Caki2 (cell line): ENCODE measurements at places on chromosomes 1 and 21.

DNA sequence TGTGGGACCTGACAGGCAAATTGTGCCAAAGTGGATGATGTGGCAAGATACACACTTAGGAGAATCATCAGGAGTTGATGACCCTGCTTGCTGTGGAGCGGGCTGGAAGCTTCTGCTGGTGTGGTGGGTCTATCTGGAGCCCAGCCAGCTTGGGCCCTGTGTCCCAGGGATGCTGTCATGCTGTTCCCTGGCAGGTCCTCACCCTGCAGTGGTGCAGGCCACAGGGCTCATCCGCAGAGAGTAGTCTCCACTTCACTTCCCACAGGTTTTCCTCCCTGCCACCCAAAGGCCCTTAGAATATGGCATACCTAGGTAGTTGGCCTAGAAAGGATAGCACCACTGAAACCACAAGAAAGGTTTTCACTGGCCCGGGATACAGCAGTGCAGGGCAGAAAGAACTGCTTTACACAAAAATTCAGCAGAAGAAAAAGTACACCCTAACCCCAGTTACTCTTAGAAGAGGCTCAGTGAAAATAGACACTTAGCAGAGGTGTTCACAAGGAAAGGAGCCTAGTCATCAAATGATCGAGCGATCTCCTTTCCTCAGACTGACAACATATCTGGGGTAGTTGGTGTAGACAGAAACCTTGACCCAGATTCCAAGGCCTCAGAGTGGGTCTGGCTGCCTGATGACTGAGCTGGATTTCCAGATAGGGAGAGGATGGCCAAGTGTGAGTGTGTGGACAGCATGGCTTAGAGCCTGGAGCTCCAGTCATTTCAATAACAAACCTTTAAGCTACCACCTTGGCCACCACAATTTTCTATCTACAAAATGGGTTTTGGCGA, 1.3 kb upstream of the C1orf226 start:
- DNase-seq = no peak

DNA sequence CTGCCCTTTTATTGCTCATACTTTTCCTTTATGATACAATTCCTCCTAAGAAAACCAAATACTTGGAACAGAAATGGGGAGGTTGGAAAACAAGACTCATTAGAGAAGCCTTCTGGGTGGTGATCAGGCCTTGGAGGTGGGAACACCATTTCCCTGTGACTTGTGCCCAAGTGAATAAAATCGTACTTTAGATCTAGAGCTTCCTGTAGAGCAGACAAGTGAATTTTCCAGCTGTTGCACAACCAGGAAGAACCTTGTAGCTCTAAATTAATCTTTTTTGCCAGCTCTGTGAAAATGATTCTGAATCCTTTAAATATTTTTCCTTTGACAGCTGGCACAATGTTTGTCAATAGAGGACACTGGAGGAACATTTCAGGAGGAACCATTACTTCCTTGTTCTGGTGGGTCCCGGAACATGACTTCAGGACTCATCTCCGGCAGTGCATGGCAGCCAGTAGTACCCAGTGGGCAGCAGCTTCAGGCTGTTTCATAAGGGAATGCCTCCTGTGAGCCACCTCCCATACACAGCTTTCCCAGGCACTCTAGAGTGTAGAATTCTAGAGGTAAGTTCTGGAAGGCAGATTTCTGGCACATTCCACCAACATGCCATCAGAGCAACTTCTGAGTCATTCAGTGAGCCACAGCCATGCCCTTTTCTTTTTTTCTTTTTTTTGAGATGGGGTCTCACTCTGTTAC, 5.5 kb upstream of the SNAPIN start:
- DNase-seq = no peak

DNA sequence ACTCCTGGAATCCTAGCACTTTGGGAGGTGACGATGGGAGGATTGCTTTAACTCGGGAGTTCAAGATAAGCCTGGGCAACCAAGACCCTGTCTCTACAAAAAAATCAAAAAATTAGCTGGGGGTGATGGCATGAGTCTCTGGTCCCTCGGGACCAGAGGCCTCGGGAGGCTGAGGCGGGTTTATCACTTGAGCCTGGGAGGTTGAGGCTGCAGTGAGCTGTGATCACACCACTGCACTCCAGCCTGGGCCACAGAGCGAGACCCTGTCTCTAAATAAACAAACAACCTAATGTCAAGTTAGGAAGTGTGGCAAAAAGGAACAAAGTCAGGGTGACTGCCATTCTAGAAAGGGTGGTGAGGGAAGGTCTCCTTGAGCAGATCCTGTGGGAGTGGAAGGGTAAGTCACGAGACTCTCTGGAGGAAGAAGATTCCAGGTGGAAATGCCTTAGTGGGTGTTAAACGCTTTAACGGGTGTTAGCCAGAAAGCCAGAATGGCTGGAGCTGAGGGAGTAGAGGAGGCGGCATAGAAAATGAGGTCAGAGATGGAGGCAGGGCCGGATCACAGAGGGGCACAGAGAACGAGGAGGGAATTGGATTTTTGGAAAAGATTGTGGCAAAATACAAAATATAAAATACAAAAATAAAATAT, 62.2 kb upstream of the ATP5PO start:
- DNase-seq = no peak

DNA sequence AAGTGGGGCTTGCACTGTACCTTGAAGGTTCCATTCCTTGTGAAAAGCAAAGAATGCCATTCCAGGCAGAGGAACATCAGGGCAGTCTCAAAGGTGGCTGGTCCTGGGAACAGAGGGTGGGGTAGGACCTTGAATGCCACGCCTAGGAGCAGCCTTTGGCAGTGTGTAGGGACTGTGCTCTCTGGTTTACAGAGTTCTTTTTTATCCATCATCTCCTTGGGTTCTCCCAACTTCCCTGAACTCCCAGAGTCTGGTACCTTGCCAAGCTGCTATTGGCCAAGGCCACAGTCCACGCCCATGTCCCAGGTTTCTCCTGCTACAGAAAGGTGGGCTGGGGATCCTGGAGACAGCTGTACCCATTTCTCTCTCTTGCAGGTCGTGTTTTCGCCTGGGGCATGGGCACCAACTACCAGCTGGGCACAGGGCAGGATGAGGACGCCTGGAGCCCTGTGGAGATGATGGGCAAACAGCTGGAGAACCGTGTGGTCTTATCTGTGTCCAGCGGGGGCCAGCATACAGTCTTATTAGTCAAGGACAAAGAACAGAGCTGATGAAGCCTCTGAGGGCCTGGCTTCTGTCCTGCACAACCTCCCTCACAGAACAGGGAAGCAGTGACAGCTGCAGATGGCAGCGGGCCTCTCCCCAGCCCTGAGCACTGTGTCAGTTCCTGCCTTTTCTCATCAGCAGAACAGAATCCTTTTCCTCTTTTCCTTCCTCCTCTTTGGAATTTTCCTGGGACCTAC, 15.3 kb upstream of the TRNAU1AP start:
- no peak for DNase-seq

DNA sequence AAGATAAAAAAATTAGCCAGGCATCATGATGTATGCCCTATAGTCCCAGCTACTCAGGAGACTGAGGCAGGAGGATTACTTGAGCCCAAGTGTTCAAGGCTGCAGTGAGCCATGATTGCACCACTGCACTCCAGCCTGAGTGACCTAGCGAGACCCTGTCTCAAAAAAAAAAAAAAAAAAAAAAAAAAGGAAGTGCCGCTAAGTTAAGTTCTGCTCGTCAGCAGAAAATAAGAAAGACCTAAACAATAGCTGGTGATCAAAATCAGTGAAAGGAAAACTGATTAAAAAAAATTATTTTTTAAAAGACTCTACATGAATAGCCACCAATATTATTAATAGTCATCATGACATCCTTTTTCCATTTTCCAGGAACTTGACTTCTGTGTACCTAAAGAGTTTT, 44.2 kb upstream of the MTR start:
- DNase-seq = no peak

GRCh38 chr1:205204552-205204951, 7.0 kb downstream of the DSTYK start:
- DNase-seq = no peak

DNA sequence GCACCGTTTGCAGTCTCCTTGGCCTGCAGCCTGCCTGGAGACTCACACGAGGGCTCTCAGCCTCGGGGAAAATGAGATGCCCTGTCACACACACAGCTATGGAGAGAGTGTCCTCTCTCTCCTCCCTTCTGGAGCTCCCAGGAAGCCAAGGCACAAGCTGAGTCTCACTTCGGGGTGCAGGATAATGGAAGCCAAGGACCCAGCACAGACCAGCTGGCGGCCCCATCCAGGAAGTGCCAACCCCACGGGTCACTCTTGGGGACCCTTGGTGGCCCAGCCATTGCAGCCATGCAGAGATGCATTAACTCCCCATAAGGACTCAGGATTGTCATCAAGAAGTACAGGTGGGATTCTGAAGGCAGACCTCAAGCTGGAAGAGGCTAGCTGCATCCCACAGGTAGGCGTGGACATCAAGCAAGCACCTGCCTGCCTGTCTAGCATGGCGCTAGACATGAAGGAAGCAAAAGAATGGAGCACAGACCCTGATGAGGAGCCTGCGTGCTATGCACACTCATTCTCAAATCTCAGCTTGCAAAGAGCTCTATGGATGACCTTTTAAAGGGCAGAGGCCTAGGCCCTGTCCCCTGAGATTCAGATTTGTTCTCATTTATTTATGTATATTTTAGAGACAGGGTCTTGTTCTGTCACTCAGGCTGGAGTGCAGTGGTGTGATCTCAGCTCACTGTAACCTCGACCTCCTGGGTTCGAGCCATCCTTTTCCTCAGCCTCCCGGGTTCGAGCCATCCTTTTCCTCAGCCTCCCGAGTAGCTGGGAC, 49.9 kb downstream of the IRF2BP2 start:
- no peak for DNase-seq

DNA sequence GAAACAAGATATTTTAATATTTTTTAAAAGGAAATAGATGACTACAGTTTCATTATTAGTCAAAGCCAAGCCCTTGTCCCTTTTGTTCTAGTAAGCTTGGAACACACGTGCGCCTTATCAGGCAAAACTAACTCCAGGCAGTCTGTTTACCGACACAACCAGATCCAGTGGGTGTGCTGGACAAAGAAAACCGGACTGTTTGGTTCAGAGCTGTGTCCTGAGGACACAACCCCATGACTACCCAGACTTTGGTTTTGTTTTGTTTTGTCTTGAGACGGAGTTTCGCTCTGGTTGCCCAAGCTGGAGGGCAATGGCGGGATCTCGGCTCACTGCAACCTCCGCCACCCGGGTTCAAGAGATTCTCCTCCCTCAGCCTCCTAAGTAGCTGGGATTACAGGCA, 13.9 kb upstream of the RHOU start:
- DNase-seq = no peak

- DNase-seq = peak; percentile 23
Measured at GRCh38 chr1:161473348-161473747, 31.9 kb upstream of the FCGR2A start.

- no peak for DNase-seq
Measured at GRCh38 chr1:85822696-85823095, 114.5 kb upstream of the ZNHIT6 start.

- DNase-seq = no peak
Measured at GRCh38 chr1:110224240-110224995, 14.3 kb downstream of the KCNC4 start.

GRCh38 chr21:37916310-37917051, at the start of gene KCNJ6:
Gene KCNJ6, minus strand, starts transcription at chr21:37916457. Its CDS starts 75,775 bp downstream, at chr21:37840682.
- peak; percentile 9 for DNase-seq

GRCh38 chr1:187999973-188000372, 1171.2 kb downstream of the PLA2G4A start:
- no peak for DNase-seq

- no peak for DNase-seq
Measured at GRCh38 chr1:154833209-154833608, 36.9 kb downstream of the KCNN3 start.
